ENCODE measurements at places on chromosomes 6 and 20.

- no peak for DNase-seq
Measured at GRCh38 chr6:43800746-43801494, 30.9 kb downstream of the VEGFA start.

- DNase-seq = no peak
Measured at GRCh38 chr6:151442371-151442770, 9.6 kb downstream of the RMND1 start.

DNA sequence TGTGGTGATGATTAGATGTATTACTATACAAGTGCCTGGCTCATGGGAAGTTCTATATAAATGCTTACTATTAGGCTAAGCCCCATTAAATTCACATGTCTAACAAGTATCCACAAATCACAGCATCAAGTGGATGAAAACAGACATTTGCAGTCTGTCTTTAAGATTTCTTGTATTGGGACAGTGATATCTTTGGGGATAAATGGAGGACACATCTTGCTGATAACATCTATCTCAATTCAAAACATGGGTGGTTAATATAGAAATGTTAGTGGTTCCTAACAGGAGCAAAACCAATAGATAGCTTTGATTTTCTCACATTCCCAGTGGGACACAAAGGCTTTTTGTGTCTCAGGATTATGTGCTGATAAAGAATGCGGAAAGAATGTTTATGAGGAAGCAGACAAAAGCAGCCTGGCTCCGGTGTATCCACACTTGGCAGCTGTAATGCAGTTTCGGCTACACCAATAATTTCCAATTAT is 29.3 kb downstream of the PTPRK start:
- no peak for DNase-seq

DNA sequence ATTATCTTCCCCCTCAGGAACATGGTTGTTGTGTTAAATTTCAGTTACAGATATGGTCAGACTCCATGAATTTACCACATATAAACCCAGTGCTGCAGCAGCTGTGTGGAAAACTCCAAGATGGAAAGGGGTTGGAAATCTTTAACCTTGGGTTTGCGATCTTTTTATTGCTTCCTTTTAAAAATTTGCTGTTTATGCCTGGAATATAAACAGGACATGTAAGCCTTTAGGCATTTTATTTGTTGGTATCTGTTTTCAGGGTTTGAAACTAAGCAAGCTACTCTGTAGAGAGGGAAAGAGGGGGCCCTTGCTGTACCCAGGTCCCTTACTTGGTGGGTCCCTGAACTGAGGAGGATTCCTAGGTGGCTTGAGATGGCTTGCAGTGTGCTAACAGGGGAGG is 778 bp downstream of the PKIG start:
- DNase-seq = no peak

DNA sequence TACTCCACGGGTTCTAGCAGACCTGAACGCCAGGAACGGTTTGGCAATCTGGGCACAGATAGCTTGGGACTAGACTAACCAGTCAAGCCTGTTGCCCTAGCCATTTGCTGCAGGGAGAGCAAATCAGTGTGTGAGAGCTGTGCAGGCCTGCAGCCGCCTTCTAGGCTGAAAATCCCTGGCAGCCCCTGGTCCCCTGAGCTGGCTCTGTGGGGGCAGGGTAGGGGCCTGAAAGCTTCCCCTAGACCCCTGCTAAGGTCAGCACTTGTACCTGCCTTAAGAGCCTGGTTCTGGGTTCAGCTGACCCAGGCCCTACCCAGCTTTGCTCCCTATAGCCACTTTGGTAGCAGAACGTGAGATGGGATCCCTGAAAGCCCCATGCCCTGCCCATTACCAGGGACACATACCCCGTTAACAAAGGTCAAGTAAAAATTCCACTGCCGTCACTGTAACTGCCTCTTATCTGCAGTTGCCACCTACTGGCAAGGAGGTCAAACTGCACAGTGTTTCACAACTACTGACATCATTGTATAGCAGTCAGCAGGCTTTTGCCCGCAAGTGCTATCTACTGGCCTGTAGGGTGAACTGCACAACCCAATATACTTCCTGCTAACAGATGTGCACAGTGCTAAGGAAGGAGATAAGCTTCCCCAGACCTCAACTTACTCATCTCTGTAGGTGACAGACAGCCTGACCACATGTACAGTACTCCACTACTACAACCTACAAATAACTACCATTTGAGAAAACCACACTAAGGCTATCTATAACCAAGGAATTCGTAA is 95.1 kb upstream of the OLIG3 start:
- peak; percentile 40 for DNase-seq
